ENCODE measurements at places on chromosomes 3 and 15. TPM values are rescaled to one million over a fixed set of nuclear protein-coding genes. Genes with fewer than 3 reads are reported as not detected.

The CHRNA5 gene
- total RNA-seq: 1.4 TPM

The TMEM266 gene
- 0.15 TPM for total RNA-seq

The PAQR9 gene
- not detected for total RNA-seq

The ANP32A gene
- 111 TPM for total RNA-seq

The HTR3E gene
- not detected for total RNA-seq

The SLC9C1 gene
- not detected for total RNA-seq

The RBP2 gene
- not detected for total RNA-seq

The PLA2G4F gene
- not detected for total RNA-seq

The INAFM2 gene
- 26.7 TPM for total RNA-seq

DNA sequence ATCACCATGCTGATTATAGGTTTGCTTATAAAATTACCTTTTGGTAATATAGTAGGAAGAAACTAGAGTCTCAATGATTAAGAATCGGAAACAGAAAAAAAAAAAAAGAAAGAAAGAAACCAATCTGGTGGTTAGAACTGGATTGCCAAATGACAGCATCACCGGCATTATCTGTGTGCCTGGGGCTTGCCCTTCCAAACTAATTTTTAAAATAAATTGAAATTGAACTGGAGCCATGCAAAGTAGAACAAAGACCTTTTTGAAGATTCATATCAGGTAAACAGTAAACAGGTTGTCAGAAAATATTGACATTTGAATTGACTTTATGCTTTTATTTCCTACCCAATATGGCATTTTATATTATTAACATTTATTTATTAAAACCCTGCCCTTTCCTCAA, 11.2 kb upstream of the CPB1 start:
- H3K4me1 ChIP-seq: no peaks in the 10 kb centered on the region
- DNase-seq: no peak
- H3K27me3 ChIP-seq: peaks cover 5% of the 10 kb centered on the region
- no peaks in the 10 kb centered on the region for H3K36me3 ChIP-seq
- no peak overlapping the region for H3K27ac ChIP-seq

GRCh38 chr3:119570229-119570628, 9.1 kb upstream of the ADPRH start:
- H3K27ac ChIP-seq: no peak overlapping the region
- H3K4me3 ChIP-seq: no peak overlapping the region
- no peaks in the 10 kb centered on the region for H3K36me3 ChIP-seq

- H3K36me3 ChIP-seq: no peaks in the 10 kb centered on the region
- peaks cover 10% of the 10 kb centered on the region for H3K27me3 ChIP-seq
- no peaks in the 10 kb centered on the region for H3K4me1 ChIP-seq
- no peak for DNase-seq
- no peak overlapping the region for H3K27ac ChIP-seq
These were observed 14.1 kb downstream of the SPSB4 start for GRCh38 chr3:141065258-141065657.

- H3K27ac ChIP-seq: no peak overlapping the region
- H3K27me3 ChIP-seq: no peaks in the 10 kb centered on the region
- DNase-seq: no peak
- peaks cover 26% of the 10 kb centered on the region for H3K4me1 ChIP-seq
These were observed 22.0 kb upstream of the DOCK3 start for GRCh38 chr3:50652709-50653108.

DNA sequence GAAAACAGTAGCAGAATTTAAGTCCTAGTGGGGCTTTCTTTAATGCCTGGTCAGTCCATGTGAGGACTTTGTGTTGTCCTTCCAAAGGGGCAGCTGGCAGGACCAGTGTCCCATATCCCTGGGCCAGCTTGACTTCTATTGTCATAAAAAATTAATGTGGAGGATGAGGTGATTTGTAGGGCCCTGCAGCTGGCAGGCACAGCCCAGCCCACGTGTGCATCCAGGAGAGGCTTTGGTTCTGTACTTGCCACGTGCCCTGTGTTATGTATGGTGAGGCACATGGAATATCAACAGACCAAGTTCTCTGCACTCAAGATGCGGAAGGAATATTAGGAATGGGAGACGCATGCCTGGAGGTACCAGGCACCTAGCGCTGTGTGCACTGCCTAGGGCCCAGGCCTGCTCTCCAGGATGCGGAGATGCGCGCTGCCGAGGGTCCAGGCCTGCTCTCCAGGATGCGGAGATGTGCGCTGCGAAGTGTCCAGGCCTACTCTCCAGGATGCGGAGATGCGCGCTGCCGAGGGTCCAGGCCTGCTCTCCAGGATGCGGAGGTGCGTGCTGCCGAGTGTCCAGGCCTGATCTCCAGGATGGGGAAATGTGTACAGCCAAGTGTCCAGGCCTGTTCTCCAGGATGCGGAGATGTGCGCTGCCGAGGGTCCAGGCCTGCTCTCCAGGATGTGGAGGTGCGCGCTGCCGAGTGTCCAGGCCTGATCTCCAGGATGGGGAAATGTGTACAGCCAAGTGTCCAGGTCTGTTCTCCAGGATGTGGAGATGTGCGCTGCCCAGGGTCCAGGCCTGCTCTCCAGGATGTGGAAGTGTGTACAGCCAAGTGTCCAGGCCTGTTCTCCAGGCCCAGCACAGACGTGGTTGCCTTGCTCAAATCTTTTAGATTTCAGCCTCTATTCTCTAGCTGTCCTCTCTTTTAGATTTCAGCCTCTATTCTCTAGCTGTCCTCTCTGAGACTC, 183.3 kb upstream of the ROPN1 start:
- no peak overlapping the region for H3K4me3 ChIP-seq
- no peaks in the 10 kb centered on the region for H3K36me3 ChIP-seq
- peaks cover 16% of the 10 kb centered on the region for H3K27me3 ChIP-seq
- DNase-seq: no peak
- H3K4me1 ChIP-seq: no peaks in the 10 kb centered on the region

GRCh38 chr15:74784426-74785193, 2.7 kb downstream of the CSK start:
- DNase-seq: no peak
- peak overlapping the region; percentile 42 for H3K27ac ChIP-seq
- H3K27me3 ChIP-seq: peaks cover 4% of the 10 kb centered on the region
- no peaks in the 10 kb centered on the region for H3K36me3 ChIP-seq
- H3K4me1 ChIP-seq: peaks cover 73% of the 10 kb centered on the region

GRCh38 chr3:46846624-46847542, 16.4 kb downstream of the MYL3 start:
- H3K4me1 ChIP-seq: peaks cover 18% of the 10 kb centered on the region
- no peak overlapping the region for H3K27ac ChIP-seq
- peaks cover 1% of the 10 kb centered on the region for H3K36me3 ChIP-seq
- H3K27me3 ChIP-seq: peaks cover 15% of the 10 kb centered on the region
- peak overlapping the region; percentile 73 for H3K4me3 ChIP-seq

DNA sequence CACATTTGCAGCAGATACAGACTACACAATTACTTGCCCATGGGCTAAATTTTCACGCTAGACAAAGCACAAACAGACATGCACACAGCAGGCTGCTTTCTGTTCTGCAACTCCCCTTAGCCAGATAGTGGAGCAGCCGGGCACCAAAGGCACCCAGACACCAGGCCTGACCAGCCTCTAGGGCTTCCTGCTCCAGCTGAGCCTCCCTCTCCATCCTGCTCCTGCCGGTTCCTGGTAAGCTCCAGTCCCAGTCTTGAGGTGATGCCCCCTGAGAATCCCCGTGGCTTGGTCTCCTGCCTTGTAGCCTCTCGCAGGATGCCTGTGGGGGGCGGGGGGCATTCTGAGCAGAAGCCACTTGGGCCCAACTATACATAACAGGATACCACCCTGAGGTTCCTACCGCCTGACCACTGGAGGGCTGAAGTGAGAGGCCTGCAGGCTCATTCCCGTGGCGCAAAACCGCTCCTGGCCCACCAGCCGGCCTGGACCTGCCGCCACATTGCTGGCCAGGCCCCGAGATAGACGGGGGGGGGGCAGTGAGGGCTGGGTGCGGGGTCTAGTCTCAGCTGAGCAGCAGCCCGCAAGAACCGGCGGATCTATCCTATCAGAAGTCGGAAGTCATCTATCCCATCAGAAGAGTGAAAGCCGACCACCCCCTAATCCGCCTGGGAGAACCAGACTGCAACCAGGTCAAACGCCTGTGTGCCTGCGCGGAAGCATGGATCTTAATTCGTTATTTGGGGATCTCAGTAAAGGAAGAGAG, 3.9 kb downstream of the FOXL2 start:
- DNase-seq: no peak
- H3K4me3 ChIP-seq: no peak overlapping the region
- no peak overlapping the region for H3K27ac ChIP-seq

- no peak for DNase-seq
- no peak overlapping the region for H3K27ac ChIP-seq
- H3K27me3 ChIP-seq: peaks cover 22% of the 10 kb centered on the region
- no peak overlapping the region for H3K4me3 ChIP-seq
These were observed 4.5 kb downstream of the PROK2 start for GRCh38 chr3:71780430-71780829.

DNA sequence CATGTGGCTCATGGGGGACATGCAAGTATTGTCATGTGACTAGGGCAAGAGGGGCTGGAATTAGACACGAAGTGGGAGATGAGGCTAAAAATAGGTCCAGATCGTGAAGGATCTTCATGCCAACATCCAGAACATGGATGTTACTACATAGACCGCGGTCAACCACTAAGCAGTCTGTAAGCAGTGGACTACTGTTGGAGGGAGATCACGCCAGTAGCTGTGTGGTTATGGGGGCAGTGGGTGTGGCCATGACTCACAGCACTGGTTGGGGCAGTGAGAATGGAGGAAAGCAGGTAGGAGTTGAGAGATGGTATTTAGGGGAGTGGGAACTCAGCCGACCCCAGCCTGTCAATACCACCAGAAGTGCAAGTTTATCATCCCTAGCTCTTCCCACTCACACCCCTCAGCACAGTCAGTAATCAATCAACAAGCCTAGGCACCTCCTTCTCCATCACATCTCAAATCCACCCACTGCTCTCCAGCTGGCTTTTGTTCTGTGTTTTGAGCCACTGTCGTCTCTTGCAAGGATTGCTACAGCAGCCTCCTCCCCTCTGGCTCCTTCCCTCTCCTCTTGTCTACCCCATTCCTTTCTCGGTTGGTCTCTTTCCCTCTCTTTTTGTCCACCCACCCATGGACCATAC, 107.2 kb upstream of the ABHD17C start:
- no peaks in the 10 kb centered on the region for H3K27me3 ChIP-seq
- H3K4me3 ChIP-seq: peak overlapping the region; percentile 10
- DNase-seq: peak; percentile 21
- H3K36me3 ChIP-seq: peaks cover 45% of the 10 kb centered on the region
- peaks cover 45% of the 10 kb centered on the region for H3K4me1 ChIP-seq
- peak overlapping the region; percentile 90 for H3K27ac ChIP-seq

GRCh38 chr15:73398861-73399260, 30.1 kb upstream of the HCN4 start:
- no peaks in the 10 kb centered on the region for H3K36me3 ChIP-seq
- no peaks in the 10 kb centered on the region for H3K4me1 ChIP-seq
- DNase-seq: no peak
- H3K4me3 ChIP-seq: no peak overlapping the region
- H3K27ac ChIP-seq: no peak overlapping the region
- H3K27me3 ChIP-seq: peaks cover 17% of the 10 kb centered on the region

GRCh38 chr3:25960776-25961175, 170.9 kb downstream of the OXSM start:
- H3K4me1 ChIP-seq: no peaks in the 10 kb centered on the region
- DNase-seq: no peak
- no peak overlapping the region for H3K4me3 ChIP-seq
- H3K27ac ChIP-seq: no peak overlapping the region
- no peaks in the 10 kb centered on the region for H3K27me3 ChIP-seq
- no peaks in the 10 kb centered on the region for H3K36me3 ChIP-seq

DNA sequence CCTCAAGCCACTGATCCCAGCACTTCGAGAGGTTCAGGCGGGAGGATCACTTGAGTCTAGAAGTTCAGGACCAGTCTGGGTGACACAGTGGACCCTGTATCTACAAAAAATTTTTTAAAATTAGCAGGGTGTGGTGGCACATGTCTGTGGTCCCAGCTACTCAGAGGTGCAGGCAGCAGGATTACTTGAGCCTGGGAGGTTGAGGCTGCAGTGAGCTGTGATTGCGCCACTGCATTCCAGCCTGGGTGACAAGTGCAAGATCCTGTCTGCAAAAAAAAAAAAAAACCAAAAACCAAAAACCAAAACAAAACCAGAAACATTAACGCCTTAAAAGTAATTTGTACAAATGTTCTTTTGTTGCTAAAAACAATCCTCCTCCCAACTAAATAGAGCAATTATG, 27.9 kb upstream of the SLC12A8 start:
- no peak overlapping the region for H3K27ac ChIP-seq
- peaks cover 60% of the 10 kb centered on the region for H3K4me1 ChIP-seq
- peaks cover 4% of the 10 kb centered on the region for H3K27me3 ChIP-seq
- peaks cover 38% of the 10 kb centered on the region for H3K36me3 ChIP-seq
- DNase-seq: peak; percentile 29

- no peak overlapping the region for H3K27ac ChIP-seq
- peak; percentile 91 for DNase-seq
- no peaks in the 10 kb centered on the region for H3K36me3 ChIP-seq
- peak overlapping the region; percentile 26 for H3K4me3 ChIP-seq
- peaks cover 47% of the 10 kb centered on the region for H3K4me1 ChIP-seq
These were observed 138.9 kb upstream of the SLC7A14 start for GRCh38 chr3:170724599-170725280.

DNA sequence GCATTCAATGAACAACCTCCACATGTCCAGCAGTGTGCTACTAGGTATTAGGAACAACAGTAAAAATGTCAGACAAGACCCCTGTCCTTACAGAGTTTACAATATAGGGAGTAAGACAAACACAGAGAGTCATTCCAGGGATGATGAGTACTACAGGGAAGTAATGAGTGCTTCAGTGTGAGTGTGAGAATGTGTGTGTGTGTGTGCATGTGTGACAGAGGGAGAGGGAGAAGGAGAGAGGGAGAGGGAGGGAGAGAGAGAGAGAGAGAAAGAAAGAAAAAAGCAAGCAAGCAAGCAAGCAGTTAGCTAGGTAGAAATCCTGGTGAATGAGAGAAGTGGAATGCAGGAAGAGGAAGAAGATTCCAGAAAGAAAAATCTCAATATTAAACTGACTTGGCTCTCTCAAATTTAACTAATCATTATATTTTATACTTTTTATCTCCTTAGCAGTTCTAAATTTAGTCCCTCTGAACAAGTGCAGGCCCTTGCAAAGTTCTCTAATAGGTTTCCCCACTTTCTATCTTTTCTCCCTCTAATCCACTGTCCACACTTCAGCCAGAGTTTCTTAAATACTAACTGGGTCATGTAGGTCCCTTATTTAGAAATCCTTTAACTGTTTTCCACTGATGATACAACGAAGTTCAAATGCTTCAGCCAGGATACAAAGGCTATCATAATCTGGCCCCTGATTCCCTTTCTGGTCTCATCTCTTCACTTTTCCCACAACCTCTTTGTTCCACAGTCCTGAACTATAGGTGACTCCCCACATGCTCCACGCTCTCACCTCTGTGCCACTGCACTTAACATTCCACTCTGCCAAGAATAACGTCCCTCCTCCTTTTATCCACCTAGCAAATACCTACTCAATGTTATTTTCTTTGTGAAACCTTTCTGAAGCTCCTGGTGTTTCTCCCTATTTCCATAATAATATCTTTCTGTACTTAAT, 10.3 kb downstream of the DCBLD2 start:
- peak; percentile 39 for DNase-seq
- H3K4me3 ChIP-seq: no peak overlapping the region
- no peaks in the 10 kb centered on the region for H3K4me1 ChIP-seq
- H3K36me3 ChIP-seq: peaks cover 30% of the 10 kb centered on the region
- H3K27ac ChIP-seq: no peak overlapping the region
- no peaks in the 10 kb centered on the region for H3K27me3 ChIP-seq

GRCh38 chr3:4302747-4303146, 422 bp upstream of the SETMAR start:
- peaks cover 2% of the 10 kb centered on the region for H3K27me3 ChIP-seq
- H3K4me1 ChIP-seq: peaks cover 14% of the 10 kb centered on the region
- peak overlapping the region; percentile 93 for H3K4me3 ChIP-seq

GRCh38 chr3:110680450-110680849, 391.2 kb upstream of the NECTIN3 start:
- no peaks in the 10 kb centered on the region for H3K36me3 ChIP-seq
- peaks cover 2% of the 10 kb centered on the region for H3K27me3 ChIP-seq
- DNase-seq: peak; percentile 13
- H3K4me3 ChIP-seq: no peak overlapping the region
- H3K27ac ChIP-seq: peak overlapping the region; percentile 60
- H3K4me1 ChIP-seq: peaks cover 17% of the 10 kb centered on the region

Data from HFFc6 (cell line).